Nasal cavity respiratory epithelium epithelial cell of viscerocranial mucosa (primary cell): ENCODE measurements at places on chromosomes 12 and 14. TPM values are rescaled to one million over a fixed set of nuclear protein-coding genes. Genes with fewer than 3 reads are reported as not detected.

PTPRQ gene
- total RNA-seq: 0.14 TPM in 1 of 2 replicates, not detected in the other

TEX52 gene
- total RNA-seq: not detected in 2 replicates

PRB2 gene
- not detected in 2 replicates for total RNA-seq

GLI1 gene
- under 0.01 and 0.14 TPM in 2 replicates for total RNA-seq

ASB2 gene
- under 0.01 and 0.43 TPM in 2 replicates for total RNA-seq

P2RX2 gene
- not detected in 2 replicates for total RNA-seq

GPR132 gene
- under 0.01 and 0.21 TPM in 2 replicates for total RNA-seq
